ENCODE measurements at places on chromosomes 3 and 15.

- no peak for DNase-seq
These were observed 91.3 kb downstream of the SHQ1 start for GRCh38 chr3:72756900-72757299.

GRCh38 chr3:183392186-183393034 is 36.0 kb downstream of the MCF2L2 start:
- DNase-seq, result no peak

DNA sequence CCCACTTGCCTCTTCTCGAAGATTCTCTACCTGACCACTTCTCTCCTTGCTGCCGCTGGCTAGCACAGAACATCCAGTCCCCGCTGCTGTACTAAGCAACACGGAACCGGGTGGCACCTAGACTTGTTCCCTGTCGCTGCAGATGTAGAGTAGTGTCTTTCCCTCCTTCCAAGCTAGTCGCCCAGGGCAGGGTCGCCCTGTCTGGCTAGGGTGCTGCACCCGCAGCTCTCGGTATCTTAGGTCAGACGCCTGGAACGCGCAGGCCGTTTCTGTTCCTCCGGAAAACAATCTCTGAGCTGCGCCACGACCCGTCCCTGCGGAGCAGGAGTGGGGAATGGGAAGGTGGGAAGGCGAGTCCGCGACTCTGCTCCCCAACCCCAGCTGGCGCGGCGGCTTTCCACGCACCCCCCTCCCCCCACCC is 758 bp upstream of the SNX33 start:
- DNase-seq, result peak; percentile 61

GRCh38 chr3:108528459-108529252 is 18.3 kb upstream of the MYH15 start:
- no peak for DNase-seq

DNA sequence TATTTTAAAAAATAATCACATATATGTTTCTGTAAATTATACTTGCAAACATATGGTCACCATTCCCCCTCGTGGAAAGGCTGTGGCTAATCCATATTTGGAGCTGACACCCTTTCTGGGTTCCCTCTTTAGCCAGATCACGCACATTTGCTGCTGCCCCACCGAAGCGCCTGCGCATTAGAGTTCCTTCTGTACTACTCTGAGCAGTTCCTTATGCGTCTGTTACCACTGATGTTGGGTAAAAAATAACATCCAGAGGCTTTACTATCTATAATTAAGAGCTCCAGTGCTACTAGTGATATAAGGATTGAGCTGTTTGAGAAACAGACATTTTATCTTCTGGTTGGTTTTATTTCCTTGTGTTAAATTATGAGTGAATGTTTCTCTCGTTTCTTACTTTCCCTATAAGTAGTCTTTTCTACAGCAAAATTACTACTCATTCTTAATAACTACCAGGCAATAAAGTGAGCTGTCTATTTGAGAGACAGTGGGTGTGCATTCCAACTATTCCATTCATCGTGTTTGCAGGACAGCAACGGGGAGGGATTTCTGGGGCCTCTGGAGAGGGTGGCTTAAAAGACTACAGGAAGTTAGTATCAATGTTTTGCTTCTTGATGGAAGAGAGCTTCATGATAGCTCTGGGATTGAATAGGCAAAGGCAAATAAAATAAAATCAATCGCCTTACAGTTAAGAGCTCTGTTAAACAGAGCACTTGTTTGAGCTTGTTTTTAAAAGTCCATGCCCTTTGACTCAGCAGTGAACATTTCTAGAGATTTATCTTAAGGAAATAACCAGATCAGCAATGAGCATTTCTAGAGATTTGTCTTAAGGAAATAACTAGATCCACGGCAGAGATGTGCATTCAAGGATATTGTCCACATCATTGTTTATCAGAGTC is 245.2 kb downstream of the CD47 start:
- DNase-seq, result no peak

- no peak for DNase-seq
These were observed 17.9 kb upstream of the ADIPOQ start for GRCh38 chr3:186824430-186825139.

GRCh38 chr15:68203486-68203885 is 1.6 kb downstream of the CALML4 start:
- DNase-seq, result no peak

DNA sequence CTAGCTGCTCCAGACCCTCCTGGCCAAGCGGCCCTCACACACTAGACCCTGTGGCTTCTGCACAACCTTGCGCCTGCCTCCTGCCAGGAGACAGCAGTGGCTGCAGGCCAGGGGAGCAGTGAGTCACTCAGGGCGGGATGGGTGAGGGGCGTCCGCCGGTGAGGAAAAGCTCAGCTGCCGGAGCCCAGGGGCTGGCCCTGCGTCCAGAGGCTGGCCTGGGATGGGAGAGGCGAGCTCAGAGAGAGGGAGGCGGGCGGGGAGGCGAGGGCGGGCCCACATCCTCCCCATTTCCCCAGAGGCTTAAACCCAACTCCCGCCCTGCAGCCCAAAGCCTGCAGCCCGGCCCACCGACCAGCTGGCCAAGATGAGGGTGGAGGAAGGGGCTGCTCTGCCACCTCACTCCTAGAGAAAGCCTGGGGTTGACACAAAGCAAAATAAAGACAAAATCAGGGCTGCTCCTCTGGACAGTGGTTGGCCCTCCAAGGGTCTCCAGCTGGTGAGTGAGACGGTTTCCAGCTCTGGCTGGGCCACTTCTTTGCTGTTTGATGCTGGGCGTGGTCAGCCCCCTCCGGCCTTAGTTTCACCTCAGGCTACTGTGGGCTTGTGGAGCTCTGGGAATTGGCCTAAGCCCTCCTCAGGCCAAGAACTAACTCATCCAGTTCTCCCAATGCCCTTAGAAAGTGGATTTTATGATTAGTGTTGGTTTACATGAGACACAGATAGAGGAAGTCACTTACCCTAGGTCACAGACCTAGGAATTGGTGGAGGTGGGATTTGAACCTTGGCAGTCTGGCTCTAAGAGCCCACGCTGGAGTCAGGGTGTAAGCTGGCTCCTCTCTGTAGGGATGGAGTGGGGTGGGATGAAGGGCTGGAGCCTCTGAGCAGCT is 50.6 kb downstream of the IQSEC1 start:
- peak; percentile 31 for DNase-seq

DNA sequence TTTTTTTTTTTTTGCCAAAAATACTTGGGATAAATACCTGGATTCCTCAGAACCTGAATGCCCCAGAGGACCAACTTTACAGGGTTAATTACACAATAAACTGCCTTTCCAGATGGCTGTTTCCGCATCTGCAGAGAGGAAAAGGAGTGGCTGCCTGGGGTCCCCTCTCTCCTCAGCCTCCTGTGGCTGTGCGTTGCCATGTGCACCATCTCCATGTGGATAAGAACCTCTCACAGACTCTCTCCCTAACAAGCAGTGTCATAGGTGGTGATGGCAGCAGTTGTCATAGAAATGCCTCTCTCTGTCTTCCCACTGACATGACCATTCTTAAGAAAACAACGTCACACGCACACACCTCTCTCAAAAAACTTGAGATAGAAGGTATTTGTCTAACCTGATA is 179.4 kb downstream of the RPLP1 start:
- DNase-seq, result no peak

DNA sequence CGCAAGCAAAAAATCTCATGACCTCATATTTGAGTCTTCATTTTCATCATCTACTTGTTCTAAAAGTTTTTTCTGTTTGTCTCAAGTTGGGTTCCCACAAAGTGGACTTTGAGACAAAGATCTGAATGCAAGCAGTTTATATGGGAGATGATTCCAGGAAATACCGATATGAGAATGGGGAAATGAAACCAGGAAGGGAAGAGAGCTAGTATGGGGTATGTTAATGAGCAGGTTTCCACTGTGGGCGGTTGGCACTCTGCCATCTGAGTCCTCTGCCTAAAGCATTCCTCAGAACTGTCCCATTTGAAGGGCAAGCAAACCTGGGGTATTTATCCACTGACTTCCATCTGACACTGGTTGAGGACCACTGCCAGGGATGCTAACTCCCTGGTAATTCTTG is 8.8 kb downstream of the ADPRH start:
- DNase-seq, result no peak

DNA sequence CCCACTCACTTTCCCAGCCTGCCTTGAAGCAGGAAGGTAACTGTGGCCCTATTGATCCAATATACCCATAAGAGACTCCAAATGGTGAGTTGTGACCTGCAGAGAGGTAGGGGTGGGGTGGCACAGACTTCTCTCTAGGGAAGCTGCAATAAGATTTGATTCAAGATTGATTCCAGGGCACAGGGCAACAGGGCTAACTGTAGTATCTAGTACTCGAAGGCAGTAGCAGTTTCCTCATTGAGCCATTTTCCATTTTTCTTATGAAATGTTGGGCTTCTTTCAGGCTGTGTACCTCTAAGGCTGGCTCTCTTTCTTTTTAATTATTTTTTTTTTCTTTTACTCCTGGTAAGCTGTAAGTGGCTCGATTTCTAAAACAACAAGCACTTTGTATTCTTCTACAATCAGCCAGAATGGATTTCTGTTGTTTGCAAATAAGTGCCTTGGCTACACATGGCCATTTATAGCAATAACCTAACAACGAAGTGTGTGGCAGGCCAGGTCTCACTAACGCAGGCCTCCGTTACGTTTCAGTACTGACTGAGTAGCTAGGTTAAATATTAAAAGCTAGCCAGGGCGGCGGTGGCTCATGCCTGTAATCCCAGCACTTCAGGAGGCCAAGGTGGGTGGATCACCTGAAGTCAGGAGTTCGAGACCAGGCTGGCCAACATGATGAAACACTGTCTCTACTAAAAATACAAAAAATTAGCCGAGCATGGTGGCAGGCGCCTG is 19.3 kb downstream of the CCDC12 start:
- DNase-seq, result no peak

DNA sequence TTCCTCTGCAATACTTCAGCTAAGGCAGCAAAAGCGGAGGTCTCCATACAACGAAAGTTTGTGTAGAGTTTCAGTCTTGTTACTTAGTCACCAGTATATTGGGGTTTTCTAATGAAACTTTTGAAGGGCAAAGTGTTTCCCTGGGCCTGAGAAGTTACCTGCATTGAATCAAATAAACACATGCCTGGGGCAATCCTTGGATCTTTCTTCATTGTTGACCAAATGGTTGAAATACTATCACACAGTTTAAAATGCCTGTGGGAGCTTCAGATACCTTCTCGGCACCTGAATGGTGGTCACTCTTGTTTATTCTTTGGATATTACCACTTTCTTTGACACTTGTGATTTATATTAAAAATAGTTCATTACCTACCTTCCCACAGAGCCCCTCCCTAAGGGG is 988 bp upstream of the CHSY1 start:
- no peak for DNase-seq

GRCh38 chr3:41960826-41961750 is 815 bp downstream of the ULK4 start:
- peak; percentile 13 for DNase-seq

DNA sequence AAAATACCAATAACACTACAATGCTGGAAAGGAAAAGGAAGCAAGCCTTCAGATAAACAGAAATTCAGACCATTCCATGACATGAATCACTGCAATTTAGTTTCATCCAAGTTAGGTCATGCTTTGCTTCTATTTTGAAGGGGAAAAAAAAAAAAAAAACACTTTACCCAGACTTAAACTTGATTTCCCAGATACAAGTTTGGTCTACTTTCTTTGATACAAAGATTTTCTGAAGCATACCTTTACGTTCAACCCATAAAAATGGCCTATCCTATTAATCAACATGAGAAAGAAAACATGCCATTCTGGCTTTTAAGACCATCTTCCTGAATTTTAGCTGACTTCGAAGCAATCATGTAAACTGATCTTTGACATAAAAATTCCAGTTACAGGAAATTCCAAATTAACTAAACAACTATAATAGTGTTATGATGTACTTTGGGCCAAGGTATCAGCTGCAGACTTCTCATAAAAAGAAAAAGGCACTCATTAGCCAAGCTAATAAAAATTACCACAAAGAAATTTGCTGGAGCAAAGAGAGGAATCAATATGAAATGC is 12.6 kb downstream of the OSBPL10 start:
- no peak for DNase-seq

DNA sequence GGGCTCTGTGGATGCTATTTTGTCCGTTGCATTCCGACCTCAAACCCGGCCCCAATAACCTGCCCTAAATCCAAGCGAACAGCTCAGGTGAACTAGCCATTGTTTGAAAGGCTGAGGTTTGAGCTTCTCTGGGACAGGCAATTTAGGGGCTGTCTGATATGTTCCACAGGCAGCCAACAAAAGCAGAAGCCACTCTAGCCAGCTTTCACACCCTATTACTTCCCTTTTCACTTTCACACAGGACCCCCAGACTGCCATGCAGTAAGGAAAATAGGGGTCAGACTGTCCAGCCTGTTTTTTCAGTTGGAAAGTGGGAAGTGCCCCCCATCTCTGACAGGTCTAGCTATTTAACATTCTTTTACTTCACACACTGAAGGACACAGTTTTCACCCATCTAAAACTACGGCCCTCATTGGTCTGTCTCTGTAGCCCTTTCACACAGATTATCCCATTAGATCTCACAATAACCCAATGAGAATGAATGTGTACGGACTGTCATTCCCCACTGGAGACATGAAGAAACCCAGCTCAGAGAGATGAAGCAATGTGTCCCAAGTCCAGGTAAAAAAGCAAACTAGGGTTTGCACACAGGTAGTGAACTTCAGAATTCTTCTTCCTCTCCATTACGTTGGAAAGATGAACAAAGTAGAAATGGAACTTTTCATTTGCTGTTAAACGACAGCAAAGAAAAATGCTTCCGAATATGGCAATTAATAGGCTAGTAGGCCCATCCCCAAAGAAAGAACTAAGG is 1.9 kb downstream of the CCDC12 start:
- DNase-seq, result no peak

- DNase-seq, result no peak
These were observed 391.0 kb upstream of the RORA start for GRCh38 chr15:61620151-61620550.

DNA sequence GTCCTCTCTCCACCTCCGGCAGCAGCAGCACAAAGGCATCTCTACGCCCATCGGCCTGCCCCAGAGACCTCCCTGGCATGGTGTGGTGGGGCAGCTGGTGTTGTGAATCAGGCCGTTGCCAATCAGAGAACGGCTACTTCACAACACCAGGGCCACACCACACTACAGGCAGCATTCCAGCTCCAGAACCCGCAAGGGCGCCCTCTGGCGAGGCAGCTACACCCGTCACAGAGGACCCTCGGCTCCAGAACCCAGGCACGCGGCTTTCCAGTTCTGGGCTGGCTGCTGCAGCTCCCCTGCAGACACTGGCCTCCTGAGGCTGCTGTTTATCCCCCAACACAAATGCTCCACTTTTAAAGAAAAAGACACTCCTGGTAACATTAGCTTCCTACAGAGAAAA is 127.5 kb upstream of the TOPAZ1 start:
- DNase-seq, result peak; percentile 89

- DNase-seq, result no peak
These were observed 721.2 kb downstream of the NAALADL2 start for GRCh38 chr3:175580318-175580717.

DNA sequence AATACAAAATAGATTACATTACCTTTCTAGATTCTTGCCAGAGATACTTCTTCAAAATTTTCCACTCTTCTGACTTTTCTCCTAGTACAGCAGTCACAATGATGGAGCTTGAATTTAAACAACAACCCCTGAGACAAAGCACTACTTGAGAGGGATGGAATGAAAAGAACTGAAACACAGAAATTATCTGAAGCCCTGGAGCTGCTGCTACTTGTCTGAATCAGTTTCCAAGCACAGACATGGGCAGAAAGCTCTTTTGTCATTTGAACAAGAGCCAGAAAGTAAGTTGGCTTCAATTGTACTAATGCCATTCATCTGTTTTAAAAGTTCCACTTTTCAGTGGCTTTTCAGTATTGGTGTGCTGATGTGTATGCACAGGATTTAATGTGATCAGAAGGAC is 718.5 kb upstream of the ARPP21 start:
- DNase-seq, result no peak

GRCh38 chr3:133459400-133459799 is 59.5 kb downstream of the BFSP2 start:
- no peak for DNase-seq

- no peak for DNase-seq
These were observed 29.9 kb downstream of the MME start for GRCh38 chr3:155110022-155110421.
